ENCODE measurements at places on chromosomes 2 and 18.
A peak's percentile ranks its signal among the peaks of the same experiment; 100 is the strongest.

DNA sequence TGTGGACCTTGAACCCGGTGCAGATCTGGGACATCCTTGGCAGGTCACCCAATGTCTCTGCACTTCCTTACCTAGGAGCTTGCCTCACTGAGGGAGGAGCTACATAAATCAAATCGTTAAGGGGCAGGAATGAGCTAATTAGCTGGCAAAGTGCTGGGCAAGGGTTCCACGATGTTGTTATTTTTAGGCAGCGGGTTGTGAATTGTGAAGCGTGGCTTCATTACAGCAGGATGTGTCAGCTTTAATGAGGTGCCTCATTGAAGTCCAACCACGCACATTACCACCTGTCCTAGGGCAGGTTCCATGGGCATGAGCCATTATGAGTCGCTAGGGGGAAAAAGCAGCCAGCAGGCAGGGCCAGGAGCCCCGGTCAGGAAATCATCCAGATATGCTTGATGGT, 127.0 kb upstream of the AGAP1 start:
- DNase-seq, result no peak

DNA sequence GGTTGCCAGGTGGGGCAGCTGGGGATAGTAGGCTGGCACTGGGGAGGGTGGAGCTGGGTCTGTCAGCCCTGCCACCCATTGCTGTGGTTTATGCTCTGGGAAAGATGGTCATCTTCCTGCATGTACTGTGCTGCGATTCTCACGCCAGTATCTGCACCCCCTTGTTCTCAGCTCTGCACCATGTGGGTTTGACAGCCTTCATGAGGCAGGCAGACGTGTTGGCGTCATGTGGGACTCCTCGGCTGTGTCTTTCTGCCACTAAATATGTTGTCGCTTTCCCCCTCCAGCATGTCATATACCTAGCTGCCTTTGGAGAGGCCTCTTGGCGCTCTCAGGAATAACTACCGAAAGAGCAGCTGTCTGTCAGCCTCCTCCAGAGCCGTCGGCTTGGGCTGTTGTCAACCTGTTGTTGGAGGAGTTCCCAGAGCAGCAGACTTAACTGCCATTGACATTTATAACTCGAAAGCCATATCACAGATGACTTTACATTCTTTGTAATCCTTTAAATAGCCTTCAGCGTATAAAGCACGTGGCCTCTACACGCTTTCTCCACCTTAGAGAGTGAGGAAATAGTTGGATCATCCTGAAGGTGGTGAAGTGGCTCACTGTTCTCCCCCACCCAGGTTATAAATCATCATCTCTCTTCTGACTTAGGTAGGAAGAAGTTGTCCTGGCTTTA, 80.4 kb upstream of the MGAT5 start:
- no peak for DNase-seq

GRCh38 chr2:53969285-53969967, 1.4 kb downstream of the PSME4 start:
- peak; percentile 83 for DNase-seq

DNA sequence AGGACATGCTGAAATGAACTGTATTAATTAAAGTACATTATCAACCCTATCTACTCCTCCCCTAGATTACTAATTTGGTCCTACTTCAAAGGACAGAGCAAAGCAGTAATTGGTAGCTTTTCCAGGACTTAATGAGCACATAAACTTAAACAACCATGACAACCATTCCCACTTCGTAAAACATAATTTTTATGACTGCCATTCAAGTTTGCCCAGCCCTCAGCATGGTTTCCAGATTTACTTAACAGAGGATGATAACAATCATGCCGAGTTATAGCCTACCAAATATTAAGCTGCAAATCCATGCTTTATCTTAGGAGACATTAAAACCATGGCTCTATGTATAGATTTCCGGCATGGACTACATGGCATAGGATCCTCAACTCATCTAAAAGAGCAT, 401.1 kb upstream of the CHAC2 start:
- no peak for DNase-seq

DNA sequence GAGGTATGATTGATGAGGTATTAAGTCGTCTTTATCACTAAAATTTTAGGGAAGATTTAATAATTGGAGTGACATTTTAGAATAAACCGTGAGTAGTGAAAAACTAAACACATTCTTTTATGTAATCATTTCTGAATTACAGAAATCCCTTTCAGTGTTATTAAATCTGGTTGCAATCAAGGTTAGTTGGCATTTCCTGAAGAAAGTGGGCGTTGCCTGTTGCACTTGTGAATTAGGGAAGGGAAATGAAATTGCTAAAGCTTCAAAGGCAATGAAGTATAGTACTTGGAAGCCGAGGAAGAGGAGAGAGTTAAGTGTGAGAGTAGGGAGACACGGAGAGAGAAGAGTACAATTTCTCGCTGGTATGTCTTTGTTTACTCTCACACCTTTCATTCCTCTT, 274.5 kb downstream of the SLC8A1 start:
- DNase-seq, result peak; percentile 6

GRCh38 chr18:49917742-49918141, 104.4 kb upstream of the ACAA2 start:
- no peak for DNase-seq

- no peak for DNase-seq
These were observed 217.1 kb downstream of the SETBP1 start for GRCh38 chr18:44897816-44898215.

DNA sequence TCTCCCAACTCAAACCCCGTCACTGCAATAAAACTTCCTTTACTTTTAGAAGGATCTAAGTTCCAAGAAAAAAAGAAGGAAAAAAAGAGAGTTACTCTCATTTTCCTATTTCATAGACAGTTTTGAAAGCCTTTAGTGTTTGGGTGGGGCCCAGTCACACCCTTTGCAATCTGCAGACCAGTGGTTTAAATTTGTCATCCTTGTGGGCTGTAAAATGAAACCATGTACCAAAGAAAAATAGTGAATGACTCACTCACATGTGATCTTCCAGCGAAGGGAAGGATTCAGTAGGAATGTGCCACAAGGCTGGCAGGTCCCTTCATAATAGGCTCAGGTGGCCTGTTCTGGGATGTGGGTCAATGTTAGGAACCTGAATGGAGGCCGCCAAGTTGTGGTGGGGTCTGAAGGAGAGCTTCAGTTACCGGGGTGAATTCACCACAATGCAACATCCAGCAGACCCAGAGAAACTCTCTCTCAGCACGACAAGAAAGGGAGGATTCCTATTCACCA, 28.3 kb downstream of the ANXA4 start:
- peak; percentile 95 for DNase-seq

GRCh38 chr2:185245216-185245615, 493.4 kb upstream of the FSIP2 start:
- no peak for DNase-seq

- DNase-seq, result no peak
These were observed 27.9 kb downstream of the MARCHF4 start for GRCh38 chr2:216344206-216344949.

DNA sequence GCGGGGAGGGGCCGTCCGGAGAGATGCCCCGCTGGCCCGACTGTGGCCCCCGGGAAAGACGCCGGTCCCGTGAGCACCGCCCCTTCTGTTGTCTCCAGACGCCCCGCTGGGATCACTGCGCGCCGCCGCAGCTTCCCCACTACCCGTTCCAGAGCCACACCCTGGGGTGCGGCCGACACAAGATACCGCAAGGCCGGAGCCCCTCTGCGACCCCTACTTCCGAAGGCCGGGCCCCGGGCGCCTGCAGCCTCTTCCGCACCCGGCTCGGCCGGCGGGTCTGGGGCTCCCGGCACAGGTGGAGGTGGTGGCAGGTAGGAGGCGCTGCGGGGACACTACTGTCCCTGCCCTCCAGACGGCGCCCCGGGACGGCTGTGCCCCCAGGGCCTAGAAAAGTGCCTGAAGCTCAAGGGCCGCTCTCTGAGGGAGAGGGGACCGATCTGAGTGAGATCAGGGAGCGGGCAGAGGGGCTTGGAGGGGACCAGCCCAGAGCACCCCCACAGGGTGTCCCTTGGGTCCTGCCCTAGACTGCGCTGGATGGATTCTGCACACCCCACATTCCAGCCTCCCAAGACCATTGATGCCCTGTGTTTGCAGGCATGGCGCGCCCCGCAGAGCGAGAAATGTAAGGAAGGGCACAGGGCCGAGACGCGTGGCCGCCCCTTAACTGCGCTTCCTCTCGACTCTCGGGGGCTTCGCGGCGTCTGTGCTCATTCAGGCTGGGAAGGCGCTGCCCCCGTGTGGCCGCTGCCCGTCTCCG, 80.0 kb downstream of the GFPT1 start:
- DNase-seq, result peak; percentile 88

GRCh38 chr18:8351161-8351560, 258.1 kb upstream of the RAB12 start:
- no peak for DNase-seq

DNA sequence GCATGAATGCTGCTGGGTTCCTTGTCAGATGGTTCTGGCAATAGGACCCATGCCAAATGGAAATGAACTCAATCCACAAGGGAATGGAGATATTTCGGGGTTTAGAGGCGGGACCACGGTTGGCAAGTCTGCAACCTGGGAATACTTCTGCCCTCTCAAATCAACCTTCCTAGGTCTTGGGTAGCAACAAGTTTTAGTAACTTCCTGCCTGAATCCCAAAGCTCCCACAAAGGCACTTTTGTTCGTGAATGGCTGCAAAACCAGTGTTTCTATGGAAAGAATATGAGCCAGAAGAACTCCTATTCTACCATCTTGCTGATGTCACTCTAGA, 790.1 kb upstream of the SLC8A1 start:
- no peak for DNase-seq

- DNase-seq, result no peak
These were observed 196.3 kb downstream of the PDE1A start for GRCh38 chr2:182230561-182230960.

- DNase-seq, result no peak
These were observed 129.8 kb downstream of the NCK2 start for GRCh38 chr2:105874466-105874865.

GRCh38 chr2:221610675-221611074, 38.6 kb upstream of the EPHA4 start:
- no peak for DNase-seq

DNA sequence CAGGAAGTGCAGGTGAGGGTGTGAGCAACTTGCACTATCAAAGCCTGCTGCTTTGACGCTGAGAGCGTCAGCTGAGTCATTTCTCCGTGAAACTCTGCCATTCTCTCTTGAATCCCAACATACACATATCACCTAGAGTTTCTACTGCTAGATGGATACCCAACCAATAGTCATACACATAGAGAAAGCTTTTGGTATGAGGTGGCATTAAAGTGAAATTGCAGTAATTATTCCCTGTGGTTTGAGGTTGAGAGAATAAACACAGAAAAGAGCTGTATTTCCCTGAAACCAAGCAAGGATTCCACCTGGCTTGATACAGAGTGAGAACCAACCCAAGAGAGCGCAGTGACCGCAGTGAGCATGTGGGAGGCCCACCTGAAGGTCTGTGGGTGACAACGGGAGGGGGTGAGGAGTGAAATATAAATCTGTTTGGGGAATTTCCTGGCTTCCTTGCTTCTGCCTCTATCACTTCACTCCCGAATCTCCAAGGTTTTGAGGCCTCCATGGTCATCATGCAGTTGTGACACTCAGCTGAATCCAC, 28.8 kb upstream of the TMEM18 start:
- no peak for DNase-seq

DNA sequence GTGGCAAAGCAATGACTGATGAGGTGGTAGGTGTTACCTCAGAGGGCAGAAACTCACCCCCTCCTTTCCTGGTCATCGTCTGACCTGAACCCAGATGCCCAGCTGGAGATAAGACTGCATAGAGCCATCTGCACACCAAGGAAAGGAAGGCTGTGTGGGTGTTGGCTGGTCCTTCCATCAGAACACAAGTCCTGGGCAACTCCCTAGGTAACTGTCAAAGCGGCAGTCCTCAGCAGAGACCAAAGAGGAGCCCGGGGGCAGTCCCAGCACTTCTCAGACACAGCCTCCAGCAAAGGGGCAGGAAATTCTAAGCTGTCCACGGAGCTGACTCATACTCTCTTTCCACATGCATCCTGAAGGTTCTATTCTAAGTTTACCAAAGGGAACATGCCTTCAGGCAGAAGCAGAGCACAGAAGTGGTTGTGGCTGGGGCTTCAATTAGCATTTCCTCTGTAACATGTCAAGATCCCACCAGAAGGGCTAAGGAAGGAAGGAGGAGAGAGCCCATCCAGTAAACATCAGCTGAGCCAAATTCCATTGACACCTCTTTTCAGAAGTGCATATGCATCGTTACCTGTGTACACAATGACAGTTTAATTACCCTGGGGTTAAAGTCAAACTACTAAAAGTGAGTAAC, 54.7 kb downstream of the SPRED2 start:
- DNase-seq, result peak; percentile 91

GRCh38 chr2:181753686-181754085, 73.4 kb upstream of the NEUROD1 start:
- no peak for DNase-seq

- no peak for DNase-seq
These were observed 38.6 kb upstream of the ARL4C start for GRCh38 chr2:234535464-234535863.

DNA sequence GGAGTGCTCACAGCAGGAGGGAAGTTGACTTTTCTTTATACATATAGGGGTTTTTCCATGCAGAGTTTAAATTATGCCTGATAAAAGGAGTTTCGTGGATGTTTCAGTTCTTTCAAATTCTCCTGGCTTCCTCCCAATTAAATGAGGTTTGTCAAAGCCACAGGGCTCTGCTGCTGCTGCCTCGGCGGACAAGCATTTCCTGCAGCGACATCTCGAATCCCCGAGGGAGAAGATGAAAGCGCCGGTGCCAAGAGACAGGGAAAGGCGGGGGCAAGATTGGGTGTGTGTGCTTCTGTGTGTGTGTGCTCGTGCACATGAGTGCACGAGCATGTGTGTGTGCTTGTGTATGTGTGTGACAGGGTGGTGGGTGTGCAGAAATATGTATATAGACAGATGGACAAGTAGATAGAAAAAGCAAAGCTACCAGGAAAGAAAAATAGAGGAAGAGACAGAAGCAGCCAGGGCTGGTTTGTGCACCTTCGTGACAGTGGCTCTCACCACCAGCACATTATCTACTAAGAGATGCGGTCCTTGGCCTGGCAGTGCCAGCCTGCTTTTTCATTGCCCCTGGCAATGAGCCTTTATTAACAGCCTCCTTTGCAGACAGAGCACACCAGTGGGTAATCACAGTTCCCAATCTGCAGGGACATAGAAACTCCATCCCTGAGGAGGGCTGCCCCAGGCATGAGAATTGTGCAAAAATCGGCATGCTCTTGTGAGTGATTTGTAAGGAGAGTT, 76.2 kb downstream of the CDK15 start:
- DNase-seq, result no peak

DNA sequence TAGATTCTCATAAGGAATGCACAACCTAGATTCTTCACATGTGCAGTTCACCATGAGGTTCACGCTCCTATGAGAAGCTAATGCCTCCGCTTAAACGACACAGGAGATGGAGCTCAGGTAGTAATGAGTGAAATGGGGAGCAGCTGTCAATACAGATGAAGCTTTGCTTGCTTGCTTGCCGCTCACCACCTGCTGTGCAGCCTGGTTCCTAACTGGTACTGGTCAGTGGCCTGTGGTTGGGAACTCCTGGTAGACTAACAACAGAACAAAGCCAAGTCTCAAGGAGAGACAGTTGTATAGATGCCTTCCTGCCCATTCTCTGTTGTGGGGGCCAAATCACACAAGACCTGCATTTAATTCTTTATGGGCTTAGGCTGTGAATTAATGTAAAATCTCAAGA, 449.2 kb upstream of the TNP1 start:
- DNase-seq, result no peak

All from suppressor macrophage treated with lipopolysaccharide for 1 hour (primary cell).